ENCODE measurements at places on chromosomes 2 and 18. TPM values are rescaled to one million over a fixed set of nuclear protein-coding genes. Genes with fewer than 3 reads are reported as not detected.

Gene KCNIP3
- polyA plus RNA-seq, result 14.7 TPM

Gene SPHKAP
- 2.3 TPM for polyA plus RNA-seq

Gene RAPH1
- 16.0 TPM for polyA plus RNA-seq

DNA sequence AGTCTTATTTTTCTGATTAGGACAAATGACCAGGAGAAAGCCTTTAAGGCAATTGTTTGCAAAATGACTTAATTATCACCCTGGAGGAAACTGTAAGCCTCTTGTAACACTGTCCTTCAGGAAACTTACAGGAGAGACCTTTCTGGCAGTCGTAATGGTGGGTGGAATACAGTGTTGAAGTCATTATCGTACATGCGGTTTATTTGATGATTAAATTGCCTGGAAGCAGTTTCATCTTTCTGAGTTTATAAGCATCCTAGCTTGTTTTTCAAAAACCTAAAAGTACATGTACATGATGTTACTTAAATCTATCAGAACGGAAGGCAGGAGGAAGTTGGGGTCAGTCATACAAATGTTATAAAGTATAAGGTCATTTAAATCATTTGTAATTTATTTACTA, 86.2 kb upstream of the RAB27B start:
- no peak for DNase-seq

DNA sequence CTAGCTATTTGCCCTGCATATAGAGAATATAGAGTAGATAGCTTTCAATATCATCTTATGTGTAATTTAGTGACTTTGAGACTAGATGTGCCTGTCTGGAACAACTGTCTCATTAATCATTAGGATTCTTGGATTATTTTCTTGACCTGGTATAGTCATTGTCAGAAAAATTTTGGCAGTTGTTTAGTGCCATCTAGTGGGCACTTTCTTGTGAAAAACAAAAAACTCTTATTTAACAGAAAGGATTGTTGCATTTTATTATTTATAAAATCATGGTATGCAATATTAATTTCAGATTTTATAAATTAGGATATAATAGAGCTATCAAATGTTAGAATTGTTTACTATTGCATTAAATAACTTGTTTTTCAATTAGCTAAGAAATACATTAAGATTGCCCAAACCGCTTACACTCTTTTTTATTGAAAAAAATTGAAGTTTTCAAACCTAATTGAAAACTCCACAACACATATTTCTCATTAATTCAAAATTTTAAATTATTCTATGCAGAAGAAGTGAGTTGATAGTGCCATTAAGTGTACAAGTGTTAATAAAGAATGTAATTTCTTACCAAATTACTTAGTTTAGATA, 80.3 kb downstream of the DYNAP start:
- DNase-seq, result no peak

DNA sequence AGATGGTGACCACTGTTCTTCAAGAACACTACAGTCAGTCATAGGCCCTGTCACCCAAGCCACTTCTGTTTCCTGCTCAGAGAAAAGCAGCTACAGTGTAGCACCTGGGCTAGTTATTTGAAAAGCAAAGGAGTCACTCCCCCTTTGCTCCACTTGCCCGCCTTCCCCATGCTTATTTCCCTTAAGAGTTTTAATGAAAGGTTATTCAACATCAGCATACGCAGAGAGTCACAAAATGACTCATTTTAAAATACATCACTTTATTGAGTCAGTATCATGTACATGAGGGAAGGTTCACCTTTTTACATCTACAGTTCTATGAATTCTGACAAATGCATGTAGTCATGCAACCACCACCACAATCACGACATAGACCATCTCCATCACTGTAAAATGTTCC, 71.3 kb downstream of the TNFRSF11A start:
- no peak for DNase-seq

DNA sequence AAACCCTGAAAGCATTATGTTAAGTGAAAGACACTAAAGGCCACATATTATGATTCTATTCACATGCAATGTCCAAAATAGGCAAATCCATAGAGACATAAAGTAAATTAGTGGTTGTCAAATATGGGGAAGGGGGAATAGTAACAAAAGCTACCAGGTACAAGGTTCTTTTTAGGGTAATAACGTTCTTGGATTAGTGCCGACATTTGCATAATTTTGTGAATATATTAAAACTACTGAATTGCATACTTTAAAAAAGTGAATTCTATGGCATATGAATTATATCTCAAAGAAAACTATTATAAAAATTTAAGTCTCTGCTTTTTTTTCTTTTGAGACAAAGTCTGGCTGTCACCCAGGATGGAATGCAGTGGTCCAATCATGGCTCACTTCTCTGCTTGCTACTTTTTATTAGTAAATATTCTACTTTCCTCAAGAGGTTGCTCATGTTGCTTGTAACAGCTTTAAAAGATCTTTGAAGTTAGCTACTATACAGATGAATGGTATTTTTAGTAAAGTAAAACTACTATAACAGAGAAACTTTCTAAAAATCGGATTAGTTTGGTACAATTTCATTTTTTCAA, 2.5 kb downstream of the SESTD1 start:
- no peak for DNase-seq

DNA sequence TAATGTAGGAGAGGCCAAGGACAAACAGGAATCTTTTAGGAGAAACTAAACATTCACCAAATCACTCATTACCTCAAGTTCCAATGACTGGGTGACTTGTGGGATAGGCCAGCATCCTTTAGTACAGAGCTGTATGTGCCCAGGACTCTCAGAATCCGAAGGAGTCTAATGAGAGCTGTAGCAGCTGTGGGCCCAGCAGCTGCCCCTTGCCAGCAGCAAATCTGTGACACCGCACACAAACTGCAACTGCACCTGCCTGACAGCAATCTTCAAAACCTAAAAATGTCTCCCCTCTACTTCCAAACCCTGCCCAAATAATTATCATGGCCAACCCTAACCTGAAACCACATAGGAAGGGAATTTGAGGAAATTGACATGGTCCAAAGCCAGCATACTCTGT, 44.5 kb upstream of the ACVR2A start:
- DNase-seq, result no peak
